NCI-H1694 treated with DMSO at 0.1 percent for 48 hours (cell line): ENCODE measurements at places on chromosomes 11 and 22.

- DNase-seq: no peak
Observed at GRCh38 chr11:72338741-72339140, 94.8 kb upstream of the PHOX2A start.

DNA sequence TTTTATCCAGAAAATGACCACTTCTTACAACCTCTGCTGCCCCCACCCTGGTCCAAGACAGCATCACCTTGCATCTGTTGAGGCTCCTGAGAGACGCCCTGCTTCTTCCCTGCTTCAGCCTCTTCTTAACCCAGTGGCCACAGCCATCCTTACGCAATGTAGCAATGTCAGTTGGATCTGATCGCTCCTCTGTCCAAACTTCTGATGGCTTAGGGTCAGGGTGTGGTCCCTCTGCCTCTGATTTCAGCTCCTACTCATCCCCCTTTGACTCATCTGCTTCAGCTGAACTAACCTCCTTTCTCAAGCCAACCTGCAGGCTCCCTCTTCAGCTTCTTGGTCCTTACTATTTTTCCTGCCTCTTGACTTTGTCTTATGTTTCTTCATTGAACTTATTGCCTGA lies 280.8 kb downstream of the KIRREL3 start:
- no peak for DNase-seq

- DNase-seq: peak; percentile 68
Observed at GRCh38 chr22:28406246-28406645, 273.4 kb downstream of the TTC28 start.

- DNase-seq: peak; percentile 63
Observed at GRCh38 chr11:65859812-65860277, 388 bp upstream of the MUS81 start.

DNA sequence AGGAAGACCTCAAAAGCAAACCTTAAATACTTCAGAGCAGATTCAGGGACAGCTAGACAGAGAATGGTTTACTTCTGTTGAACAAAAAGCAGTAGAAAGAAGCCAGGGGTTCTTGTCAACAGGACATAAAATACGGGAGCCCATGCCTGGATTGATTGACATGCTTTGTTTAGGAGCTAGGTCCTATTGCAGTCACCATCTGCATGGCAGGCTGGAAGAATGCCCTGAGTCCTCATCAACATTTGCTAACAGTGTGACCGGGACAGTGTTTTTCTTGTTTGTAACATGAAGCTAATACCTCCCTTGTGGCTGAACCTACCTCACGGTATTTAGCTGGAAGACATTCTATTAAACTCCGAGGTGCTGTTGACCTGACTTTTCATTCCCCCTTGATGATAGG lies 225.4 kb downstream of the NTM start:
- no peak for DNase-seq

DNA sequence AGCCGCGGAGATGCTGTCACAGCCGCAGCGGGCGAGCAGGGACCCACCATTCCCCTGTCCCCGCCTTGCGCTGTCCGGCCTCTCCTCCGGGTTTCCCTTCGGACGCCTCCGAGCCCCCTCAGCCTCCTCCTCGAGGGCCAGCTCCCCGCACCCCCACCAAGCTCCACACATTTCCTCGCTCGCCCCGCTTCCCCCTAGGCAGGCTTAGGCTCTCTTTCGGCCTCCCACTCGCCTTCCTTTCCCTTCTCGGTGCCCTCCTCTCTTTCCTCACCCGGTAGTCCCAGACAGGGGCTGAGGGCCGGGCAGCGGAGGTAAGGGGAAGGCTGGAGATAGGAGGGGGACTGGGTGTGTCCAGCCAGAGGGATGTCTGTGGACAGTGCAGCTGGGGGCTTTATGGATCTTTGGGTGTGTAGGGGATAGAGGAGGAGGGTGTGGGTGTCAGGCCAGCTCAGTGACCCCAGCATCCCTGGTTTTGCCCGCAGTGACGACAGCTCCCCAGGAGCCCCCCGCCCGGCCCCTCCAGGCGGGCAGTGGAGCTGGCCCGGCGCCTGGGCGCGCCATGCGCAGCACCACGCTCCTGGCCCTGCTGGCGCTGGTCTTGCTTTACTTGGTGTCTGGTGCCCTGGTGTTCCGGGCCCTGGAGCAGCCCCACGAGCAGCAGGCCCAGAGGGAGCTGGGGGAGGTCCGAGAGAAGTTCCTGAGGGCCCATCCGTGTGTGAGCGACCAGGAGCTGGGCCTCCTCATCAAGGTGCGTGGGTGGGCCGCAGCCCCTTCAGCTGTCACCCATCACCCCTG lies 1.6 kb downstream of the KCNK4 start:
- DNase-seq: no peak

DNA sequence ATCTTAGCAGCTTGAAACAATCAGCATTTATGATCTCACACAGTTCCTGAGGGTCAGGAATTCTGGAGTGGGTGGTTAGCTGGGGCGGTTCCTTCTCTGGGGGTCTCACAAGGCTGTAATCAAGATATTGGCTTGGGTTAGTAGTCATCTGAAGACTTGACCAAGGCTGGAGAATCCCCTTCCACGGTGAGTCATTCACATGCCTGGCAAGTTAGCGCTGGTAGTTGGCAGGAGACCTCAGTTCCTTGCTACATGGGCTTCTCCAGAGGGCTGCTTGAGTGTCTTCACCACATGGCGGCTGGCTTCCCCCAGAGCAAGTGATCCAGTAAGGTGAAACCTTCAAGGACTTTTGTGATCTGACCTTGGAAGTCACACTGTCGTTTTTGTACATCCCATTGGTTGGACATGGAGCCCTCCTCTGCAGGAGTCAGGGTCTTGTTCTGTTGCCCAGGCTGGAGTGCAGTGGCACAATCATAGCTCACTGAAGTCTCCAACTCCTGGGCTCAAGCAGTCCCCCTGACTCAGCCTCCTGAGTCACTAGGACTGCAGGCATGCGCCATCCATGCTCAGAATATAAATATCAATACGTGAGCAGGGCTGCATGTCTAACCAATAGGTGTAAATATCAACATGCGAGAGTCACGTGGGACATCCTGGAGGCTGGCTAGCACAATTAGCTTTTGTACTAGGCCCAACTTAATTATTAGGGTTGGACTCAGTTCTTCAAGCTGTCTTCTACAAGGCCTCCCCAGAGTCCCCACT lies 7.2 kb upstream of the NIPSNAP1 start:
- DNase-seq: no peak

DNA sequence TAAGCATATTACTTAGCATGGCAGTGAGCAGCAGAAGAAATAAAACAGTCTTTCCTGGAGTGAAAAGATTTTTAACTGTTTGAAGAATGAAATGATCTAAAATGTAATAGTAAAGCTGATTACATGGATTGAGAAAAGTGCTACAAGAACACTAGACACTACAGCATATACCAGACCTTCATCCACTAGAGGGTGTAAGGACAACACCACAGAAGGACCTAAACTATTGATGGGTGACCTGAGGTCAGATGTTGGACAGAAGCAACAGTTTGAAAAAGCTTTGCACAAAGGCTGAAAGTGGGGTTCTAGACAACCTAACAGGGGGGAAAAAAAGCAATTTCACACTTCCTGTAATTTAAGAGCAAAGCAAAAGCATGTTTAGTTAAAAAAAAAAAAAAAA lies 97.7 kb downstream of the RBFOX2 start:
- DNase-seq: peak; percentile 6

GRCh38 chr22:30224161-30224857 lies 22.2 kb downstream of the LIF start:
- no peak for DNase-seq

DNA sequence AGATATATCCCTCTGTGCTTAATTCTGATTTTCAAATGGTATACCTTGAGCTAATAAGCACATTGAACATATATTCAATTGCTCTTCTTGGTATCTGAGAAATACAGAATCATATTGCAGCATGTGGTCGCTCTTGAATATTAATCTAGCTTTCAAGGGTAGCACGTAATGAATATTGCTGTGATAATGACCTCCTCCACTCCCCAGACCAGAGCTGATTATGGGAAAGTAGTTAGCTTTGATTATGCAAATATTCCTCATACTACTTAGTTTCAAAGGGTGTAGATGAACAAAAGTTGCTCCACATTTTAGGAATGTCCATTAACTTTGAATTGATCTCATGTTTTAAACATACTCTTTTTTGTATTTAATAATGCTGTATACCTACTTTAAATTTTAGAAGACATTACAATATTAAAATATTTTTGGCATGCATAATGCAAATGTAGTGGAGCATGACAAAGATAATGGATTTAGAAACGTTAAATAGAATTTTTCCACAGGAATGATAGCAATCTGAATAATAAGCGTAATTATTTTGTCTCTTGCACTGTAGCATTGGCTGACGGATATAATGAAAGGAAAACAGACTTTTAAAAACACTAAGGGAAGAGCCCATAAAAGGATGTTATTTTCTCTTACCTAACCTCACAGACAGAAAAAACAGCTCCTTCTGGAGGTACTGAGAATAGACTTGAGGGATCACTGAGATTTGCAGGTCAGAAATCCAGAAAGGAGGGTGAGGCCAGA lies 27.2 kb downstream of the KBTBD3 start:
- DNase-seq: no peak

- no peak for DNase-seq
Observed at GRCh38 chr11:36617543-36618362, 19.7 kb upstream of the RAG2 start.

GRCh38 chr11:96798445-96798844 lies 408.6 kb downstream of the JRKL start:
- no peak for DNase-seq

- DNase-seq: peak; percentile 4
Observed at GRCh38 chr11:9459667-9460321, 1.0 kb upstream of the ZNF143 start.

DNA sequence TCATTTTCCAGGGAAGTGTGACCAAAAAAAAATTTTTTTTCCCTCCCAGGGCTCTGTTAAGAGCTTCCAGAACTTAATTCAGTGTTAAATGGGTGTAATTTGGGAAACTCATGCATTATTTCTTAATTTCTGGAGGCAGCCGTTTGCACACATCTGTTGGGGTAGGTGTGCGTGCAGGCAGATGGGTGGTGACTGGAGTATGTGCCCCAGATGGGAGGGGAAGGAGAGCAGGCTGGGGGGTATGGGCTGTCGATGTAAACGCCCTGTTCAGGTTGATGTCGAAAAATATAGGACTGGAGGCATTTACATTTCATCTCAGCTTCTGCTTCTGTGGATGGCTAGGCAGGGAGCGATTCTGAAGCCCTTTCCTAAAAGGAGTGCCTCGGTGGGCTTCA lies 13.7 kb upstream of the SHISAL1 start:
- peak; percentile 54 for DNase-seq

DNA sequence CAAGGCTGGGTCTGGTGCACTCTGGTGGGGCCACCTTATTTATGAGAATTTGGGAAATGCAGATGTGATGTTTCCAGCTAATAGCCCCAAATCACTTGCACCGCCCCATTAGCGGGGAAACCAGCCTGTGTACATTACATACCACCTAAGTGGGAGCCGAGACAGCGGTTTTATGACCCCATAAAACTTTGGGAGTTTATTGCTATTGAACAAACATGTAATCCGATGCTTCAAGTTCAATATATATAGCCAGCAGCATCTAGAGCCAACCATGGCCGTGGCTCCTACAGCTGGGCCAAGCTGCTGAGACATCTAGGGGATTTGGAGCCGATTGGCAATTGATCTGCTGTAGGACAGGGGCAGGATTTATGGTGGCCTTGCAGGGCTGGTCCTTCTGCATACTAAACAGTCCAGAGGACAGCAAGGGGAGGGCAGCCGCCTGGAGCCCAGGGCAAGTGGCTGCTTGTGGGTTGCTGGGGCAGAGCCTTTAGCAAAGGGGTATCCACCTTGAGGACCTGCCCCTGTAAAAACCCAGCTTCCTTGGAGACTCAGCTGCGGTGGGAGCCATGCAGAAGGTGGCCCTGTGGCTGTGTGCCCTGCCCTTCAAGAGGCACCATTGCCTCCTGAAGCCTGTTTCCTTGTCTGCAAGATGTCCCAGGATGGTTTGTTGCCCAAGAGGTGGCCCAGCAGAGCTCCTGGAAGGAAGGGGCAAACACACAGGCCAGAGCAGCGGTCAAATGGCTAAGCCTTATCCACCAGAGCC lies 47.9 kb upstream of the CCDC188 start:
- DNase-seq: no peak

DNA sequence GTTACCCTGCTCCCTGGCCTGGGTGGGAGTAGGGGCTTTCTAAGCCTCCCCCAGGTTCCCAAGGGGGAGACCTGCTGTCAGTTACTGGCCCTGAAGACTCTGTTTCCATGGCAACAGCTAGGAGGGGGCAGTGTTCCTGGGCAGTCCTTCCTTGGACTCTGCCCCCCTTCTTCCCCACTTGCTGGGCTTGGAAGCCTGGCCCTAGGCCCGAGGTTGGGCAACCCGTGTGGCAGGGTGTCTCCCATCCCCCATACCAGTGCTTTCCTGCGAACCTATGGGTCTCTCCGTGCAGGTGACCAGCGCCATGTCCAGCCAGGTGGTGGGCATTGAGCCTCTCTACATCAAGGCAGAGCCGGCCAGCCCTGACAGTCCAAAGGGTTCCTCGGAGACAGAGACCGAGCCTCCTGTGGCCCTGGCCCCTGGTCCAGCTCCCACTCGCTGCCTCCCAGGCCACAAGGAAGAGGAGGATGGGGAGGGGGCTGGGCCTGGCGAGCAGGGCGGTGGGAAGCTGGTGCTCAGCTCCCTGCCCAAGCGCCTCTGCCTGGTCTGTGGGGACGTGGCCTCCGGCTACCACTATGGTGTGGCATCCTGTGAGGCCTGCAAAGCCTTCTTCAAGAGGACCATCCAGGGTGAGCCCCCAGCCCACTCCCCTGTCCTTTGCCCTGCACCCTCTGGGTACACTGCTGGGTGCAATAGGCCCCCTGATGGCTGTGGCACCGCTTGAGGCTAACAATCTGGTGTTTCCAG lies 1.7 kb downstream of the ESRRA start:
- DNase-seq: no peak

- DNase-seq: peak; percentile 8
Observed at GRCh38 chr22:20868025-20868962, 9.5 kb downstream of the SNAP29 start.

- no peak for DNase-seq
Observed at GRCh38 chr11:112784323-112785073, 176.7 kb upstream of the NCAM1 start.

GRCh38 chr11:62666259-62666926 lies 1.3 kb downstream of the CSKMT start:
- DNase-seq: no peak

DNA sequence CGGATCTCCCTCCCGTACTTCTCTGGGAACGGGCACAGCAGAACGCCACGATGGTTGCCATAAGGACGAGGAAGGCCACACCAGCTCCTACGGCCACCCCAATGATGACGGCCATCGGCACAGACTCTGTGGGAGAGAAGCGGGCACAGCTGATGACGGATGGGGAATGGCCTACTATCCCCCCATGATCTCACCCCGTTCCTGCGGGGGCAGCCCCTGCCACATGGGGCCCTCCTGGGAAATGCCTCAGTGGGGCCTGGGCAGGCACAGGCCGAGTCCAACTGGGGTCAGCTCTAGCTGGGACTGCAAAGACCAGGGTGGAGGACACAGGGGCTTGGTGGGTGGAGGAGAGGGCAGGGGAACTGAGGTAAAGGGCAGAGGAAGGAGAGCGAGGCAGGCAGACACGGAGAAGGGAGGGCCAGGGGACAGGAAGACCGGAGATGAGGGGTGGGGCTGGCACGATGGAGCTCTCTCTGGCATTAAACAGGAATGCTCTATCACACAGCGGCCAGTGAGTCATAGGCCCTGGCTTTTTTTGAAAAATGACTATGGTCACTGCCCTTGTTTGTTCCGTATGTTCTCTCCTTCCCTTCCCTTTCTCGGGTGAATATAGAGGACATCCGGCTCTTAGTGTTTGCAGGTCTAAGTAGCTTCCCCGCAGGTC lies 76.0 kb downstream of the ST3GAL4 start:
- no peak for DNase-seq

- DNase-seq: no peak
Observed at GRCh38 chr11:95324826-95325225, 93.8 kb upstream of the SESN3 start.
